ENCODE measurements at places on chromosomes 12 and 14.

GRCh38 chr12:19550626-19551025 is 111.3 kb downstream of the AEBP2 start:
- no peak for DNase-seq

DNA sequence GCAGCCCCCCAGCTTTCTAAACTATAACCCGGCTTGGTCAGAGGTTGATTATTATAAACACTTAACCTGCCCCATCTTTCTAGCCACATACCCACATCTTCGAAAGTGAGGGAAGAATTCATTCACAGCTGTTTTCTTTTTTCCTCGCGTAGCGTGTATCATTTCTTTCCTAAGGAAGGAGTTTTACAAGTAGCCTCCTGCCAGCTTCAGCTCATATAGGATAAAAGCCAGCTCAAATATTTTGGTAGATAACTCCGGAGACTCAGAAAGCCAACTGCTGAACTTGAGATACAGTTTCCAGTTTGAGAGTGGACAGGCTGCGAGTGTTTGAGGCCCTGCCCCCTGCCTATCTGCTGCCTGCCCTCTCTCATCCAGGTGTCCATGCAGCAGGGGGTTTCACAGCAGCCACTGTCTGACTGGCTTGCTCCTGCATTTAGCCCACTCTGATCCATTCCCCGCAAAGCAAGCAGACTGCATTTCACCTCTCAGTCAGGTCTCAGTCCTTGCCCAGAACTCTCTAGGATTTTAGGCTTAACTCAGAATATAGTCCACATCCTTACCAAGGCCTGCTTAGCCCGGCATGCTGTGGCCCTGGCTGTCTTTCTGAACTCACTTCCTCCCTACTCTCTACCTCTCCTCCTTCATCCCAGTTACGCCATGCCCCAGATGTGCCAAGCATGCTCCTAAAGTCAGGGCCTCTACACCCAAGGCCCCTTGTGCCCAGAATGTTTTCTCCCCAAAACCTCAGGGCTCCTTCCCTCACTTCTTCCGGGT is 46.9 kb downstream of the EVL start:
- no peak for DNase-seq

DNA sequence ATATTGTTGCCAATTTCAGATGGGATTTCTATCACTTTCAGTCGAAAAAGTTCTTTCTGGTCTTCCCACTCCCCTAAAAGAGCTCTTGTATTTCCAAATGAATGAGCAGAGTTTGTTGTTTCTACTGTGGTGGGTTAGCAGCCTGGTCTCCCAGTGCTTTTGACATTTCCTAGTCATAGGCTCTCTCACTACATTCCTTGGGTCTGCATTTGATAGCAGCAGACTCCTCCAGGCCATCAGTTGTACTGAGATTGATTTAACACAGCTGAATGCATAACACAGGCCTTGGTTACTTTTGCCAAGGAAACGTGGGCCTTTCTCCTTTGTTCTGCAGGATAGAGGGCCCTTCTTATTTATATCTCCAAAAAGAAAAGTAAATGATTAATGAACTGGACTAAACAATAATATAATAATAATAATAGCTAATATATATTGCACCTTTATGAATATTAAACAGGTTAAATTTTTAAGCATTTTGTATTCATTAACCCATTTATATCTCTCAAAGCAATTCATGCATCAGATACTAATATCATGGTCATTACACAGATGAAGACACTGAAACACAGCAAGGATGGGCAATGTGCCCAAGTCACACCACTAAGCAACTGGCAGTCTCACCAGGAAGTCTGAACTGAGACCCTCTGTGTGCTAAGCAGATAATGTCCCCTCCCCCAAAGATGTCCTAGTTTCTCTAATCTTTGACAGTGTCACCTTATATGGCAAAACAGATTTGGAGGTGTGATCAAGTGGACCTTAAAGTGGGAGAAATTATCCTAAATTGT is 1579.2 kb downstream of the AACS start:
- no peak for DNase-seq

DNA sequence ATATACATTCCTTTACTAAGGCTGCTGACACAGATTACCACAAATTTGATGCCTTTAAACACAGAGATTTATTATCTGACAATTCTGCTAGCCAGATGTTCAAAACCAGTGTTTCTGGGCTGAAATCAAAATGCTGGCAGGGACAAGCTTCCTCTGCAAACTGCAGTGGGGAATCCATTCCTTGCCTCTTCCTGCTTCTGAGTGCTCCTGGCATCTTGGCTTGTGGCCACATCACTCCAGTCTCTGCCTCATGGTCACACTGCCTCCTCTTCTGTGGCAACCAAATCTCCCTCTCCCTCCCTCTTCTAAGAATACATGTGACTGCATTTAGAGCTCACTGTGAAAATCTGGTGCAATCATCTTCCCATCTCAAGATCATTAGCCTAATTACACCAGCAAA is 235.7 kb downstream of the TTC8 start:
- no peak for DNase-seq

DNA sequence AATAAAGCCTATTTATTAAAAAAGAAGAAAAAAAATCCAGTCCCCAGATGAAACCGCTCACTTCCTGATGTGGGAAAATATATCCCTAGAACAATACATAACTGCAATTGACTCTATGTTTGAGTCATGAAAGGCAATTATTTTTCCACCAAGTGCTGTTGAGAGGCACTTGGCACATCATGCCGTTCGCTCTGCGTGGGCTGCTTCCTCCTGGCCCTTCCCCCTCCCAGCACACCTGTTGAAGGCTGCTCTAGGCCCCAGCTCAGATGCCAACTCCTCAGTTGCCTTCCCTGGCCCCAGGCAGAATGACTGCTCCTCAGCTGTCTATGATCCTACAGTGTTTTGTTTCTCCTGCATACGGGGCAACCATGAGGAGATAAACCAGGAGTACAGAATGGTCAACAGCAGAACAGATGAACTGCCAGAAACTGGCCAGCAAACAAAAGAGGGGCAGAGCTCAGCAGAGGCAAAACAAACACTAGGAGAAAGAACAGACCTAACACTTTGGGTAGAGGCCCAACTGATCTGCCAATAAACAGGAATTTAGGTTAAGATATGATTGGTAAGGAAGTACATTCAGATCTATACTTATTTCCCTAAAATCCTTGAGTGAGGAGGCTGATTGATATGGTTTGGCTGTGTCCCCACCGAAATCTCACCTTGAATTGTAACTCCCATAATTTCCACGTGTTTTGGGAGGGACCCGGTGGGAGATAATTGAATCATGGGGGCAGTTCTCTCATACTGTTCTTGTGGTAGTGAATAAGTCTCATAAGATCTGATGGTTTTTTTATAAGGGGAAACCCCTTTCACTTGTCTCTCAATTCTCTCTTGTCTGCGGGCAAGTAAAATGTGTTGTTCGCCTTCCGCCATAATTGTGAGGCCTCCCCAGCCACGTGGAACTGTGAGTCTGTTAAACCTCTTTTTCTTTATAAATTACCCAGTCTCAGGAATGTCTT is 58.6 kb downstream of the SLC38A1 start:
- no peak for DNase-seq

- DNase-seq, result no peak
Measured at GRCh38 chr12:68222326-68222725, 3.3 kb downstream of the IL26 start.

All from substantia nigra (tissue), 51 donors.